Cerebellum (tissue), 4 donors: ENCODE measurements at places on chromosomes 4 and X. TPM values are rescaled to one million over a fixed set of nuclear protein-coding genes. Genes with fewer than 3 reads are reported as not detected.

DNA sequence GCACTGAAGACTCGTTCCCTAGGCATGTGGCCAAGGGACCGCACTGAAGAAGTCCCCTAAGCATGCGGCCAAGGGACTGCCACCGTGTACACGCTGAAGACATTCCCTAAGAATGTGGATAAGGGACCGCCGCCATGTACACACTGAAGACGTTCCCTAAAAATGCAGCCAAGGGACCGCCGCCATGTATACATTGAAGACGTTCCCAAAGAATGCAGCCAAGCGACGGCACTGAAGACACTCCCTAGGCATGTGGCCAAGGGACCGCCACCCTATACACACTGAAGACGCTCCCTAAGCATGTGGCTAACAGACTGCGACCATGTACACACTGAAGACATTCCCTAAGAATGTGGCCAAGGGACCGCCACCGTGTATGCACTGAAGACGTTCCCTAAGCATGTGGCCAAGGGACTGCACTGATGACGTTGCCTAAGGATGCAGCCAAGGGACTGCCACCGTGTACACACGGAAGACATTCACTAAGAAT lies 31.5 kb downstream of the DHRSX start:
- no peak for DNase-seq

- no peak for DNase-seq
Measured at GRCh38 chr4:176066757-176067156, 1.1 kb downstream of the WDR17 start.

GRCh38 chr4:2961421-2961810 lies 1.8 kb downstream of the NOP14 start:
- no peak for DNase-seq

GRCh38 chr4:72743078-72743477 lies 174.1 kb upstream of the ADAMTS3 start:
- DNase-seq: no peak

GRCh38 chrX:151765026-151765425 lies 30.5 kb downstream of the CNGA2 start:
- DNase-seq: no peak

POLR2B gene
- total RNA-seq: 118 TPM
